CD8-positive, alpha-beta memory T cell (primary cell): ENCODE measurements at places on chromosomes 1 and 21. TPM values are rescaled to one million over a fixed set of nuclear protein-coding genes. Genes with fewer than 3 reads are reported as not detected.

The ZNF697 gene
- total RNA-seq: 0.78 TPM

The DNASE2B gene
- not detected for total RNA-seq

The BATF3 gene
- total RNA-seq: 159 TPM

The TRNP1 gene
- 0.73 TPM for total RNA-seq

The DHX9 gene
- 342 TPM for total RNA-seq

The OVAAL gene
- not detected for total RNA-seq

The CHRM3 gene
- not detected for total RNA-seq

The ATP1A2 gene
- total RNA-seq: not detected

The SH3D21 gene
- total RNA-seq: 2.6 TPM

The GJA5 gene
- total RNA-seq: not detected

The PPIE gene
- total RNA-seq: 65.2 TPM

The AHDC1 gene
- total RNA-seq: 11.5 TPM

The FALEC gene
- not detected for total RNA-seq
